ENCODE measurements at places on chromosomes 6 and 20.
A peak's percentile ranks its signal among the peaks of the same experiment; 100 is the strongest.

- no peak for DNase-seq
These were observed 14.6 kb upstream of the LTV1 start for GRCh38 chr6:143828572-143828971.

GRCh38 chr6:85494547-85495536, 45.0 kb downstream of the NT5E start:
- peak; percentile 23 for DNase-seq

DNA sequence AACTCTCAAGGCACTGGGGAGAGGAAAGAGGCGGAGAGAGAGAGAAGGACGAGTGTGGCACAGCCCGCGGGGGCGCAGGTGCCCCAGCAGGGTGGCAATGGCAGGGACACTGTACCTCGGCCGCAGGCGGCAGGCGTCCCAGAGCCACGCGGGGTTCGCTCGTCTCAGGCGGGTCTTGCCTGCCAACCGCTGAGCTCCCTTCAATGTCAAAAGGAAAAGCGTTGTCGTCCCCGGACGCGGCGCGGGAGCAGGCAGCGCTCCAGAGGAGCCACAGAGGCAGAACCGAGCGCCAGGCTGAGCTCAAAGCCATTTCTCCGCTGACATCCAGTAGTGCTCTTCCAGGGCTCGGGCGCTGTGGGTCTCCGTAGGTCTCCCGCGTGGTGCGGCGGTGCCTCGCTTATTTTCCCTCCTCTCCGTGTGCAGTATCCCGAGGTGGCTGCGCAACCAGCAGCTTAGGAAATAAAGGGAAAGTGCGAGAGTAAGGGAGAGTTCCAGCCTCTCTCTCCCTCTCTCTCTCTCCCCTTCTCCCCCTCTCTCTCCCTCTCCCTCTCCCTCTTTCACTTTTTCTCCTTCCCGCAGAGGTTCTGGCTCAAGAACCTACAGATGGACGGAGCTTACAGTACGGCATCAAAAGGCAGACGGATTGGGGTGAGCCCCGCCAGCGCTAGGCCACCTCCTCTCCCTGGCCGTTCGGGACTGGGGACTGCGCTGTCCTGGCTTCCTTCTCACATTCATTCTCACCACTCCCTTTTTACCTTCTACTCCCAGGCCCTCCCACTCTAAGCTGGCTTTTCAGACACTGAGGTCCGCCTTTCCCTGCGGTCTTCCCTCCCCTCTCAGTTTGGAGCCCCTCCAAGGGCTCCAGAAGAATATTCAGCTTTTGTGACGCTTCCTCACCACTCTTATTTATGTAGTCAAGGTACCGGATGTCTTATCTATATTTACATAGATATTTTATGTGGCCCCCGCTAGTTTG, at the start of gene LAMA4:
TSS of gene LAMA4 (minus strand) at position 727 of the 976 bp plus-strand sequence. CDS start at position 310, 417 bp downstream.
- DNase-seq, result peak; percentile 88

DNA sequence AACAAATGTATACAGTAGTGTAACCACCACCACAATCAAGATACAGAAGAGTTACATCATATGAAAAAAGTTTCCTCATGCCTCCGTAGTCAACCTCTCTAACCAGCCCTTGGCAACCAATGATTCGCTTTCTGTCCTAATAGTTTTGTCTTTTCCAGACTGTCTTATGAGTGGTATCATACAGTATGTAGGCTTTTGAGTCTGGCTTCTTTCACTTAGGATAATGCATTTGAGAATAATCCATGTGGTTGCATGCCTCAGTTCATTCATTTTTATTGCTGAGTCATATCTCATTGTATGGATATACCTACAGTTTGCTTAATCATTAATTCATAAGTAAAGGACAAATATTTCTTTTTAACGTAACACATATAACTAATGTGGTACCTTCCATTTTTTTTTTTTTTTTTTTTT, 86.4 kb upstream of the RIPOR2 start:
- DNase-seq, result peak; percentile 56

DNA sequence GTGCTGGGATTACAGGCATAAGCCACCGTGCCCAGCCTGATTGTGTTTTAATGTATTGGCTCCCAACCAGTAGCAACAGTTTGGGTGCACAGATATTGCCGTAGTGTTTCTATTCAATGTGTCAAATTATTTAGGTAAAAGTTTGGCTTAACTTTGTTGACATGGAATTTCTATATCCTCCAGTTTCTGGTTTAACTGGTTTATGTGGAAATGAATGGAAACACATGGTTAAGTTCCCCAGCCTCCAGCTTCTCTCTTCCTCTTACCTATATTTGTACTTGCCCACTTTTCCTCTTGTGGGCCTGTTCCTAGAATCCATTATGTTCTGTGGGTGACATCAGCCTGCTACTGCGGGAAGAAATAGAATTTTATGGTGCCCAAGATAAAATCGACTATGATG, 53.9 kb upstream of the ESR1 start:
- no peak for DNase-seq

- no peak for DNase-seq
These were observed 665.7 kb upstream of the SLC35B3 start for GRCh38 chr6:9100869-9101580.

- DNase-seq, result no peak
These were observed 40.6 kb upstream of the PHACTR1 start for GRCh38 chr6:12675931-12676330.
